ENCODE measurements at places on chromosomes 5 and 9. TPM values are rescaled to one million over a fixed set of nuclear protein-coding genes. Genes with fewer than 3 reads are reported as not detected.

- no peak for DNase-seq
- H3K4me1 ChIP-seq: peaks cover 33% of the 10 kb centered on the region
- H3K27ac ChIP-seq: no peak overlapping the region
- no peaks in the 10 kb centered on the region for H3K36me3 ChIP-seq
These were observed 2.7 kb downstream of the PTGES start for GRCh38 chr9:129750013-129750638.

DNA sequence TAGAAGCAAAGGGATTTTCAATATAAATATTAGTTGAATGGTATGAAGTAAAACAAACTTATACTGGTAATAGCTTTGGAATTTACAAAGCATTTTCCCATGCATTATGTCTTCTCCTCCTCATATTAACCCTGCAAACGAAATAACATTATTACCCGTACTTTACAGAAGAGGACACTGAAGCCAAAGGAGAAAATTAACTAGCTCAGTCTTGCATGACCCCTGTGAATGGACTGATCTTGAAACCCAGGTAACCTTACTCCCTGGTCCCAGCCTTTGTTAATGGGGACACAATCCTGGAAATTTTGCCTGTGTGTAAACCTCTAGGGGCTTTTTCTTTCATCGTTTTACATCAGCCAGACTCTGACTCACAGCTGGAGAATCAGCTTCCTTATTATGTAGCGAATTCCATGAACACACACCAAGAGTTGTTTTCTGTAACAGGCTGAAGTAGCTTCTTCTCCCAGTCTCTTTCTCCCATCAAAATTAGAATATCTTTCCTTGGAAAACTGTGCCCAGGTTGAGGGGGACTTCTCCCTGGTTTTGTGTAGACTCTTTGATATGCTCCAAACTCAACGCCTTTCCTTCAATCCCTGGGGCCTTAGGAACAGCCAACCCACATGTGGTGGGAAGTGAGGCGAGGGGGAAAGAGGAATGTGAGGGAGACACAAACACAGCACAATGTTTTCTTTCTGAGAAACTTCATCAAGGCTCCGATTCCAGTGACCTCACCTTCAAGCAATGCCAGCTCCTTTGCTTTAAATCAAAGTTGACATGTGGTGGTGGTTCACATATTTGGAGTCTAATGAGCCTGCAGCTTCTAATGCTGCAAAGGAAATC is 480.9 kb upstream of the PAPPA start:
- H3K27ac ChIP-seq: peak overlapping the region; percentile 100
- peaks cover 69% of the 10 kb centered on the region for H3K4me1 ChIP-seq
- H3K27me3 ChIP-seq: no peaks in the 10 kb centered on the region
- peak overlapping the region; percentile 49 for H3K4me3 ChIP-seq
- H3K36me3 ChIP-seq: peaks cover 6% of the 10 kb centered on the region

DNA sequence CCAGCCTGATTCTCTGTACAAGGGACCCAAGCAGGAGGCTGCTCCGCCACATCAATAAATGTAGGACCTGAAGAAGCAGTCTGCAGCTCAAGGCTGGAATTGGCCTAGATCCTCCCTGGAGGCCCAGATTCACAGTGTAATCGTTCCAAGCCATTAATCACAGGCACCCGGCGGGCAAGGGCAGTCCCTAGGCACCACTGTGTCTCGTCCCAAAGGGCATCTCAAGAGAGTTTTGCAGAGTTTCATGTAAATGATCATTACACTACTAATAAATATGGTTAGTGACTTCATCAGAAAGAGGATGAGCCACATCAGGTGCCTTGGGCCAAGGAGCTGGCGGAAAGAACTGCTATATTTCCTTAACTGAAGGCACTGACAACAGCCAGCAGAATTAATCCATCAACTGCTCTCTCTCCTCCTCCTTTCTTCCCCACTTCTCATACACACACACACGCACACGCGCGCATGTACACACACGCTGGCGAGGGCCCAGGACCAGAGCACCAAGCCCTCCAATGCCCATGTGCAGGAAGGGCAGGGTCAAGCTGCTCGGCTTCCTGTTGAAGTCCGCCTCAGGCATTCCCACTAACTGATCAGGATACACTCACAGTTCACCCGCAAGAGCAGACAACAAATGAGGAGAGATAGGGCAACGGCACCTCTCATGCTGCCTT is 33.9 kb downstream of the GNAQ start:
- peak overlapping the region; percentile 88 for H3K27ac ChIP-seq
- H3K27me3 ChIP-seq: no peaks in the 10 kb centered on the region
- peak overlapping the region; percentile 23 for H3K4me3 ChIP-seq
- H3K4me1 ChIP-seq: peaks cover 62% of the 10 kb centered on the region
- no peaks in the 10 kb centered on the region for H3K36me3 ChIP-seq

GRCh38 chr9:132008184-132008803 is 71.4 kb downstream of the MED27 start:
- no peak overlapping the region for H3K4me3 ChIP-seq
- H3K36me3 ChIP-seq: peaks cover 5% of the 10 kb centered on the region
- peak overlapping the region; percentile 38 for H3K27ac ChIP-seq
- DNase-seq: no peak

DNA sequence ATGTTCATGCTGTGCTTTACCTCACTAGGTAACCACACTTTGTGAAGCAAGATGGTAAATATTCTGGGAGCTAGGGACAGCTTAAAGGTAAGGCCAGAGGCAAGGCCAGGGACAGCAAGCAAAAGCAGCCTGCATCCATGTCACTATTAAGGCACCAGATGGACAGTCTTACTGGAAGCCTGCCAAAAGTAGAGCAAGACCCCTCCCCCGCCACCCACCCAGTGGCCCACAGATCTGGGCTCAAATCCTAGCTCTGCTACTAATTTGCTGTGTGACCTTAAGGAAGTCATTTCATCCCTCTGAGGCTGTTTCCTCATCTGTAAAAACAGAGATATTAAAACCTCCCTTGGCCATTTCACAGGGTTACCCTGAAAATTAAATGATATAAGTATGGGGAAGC is 13.2 kb upstream of the ERMP1 start:
- peaks cover 4% of the 10 kb centered on the region for H3K36me3 ChIP-seq
- DNase-seq: no peak
- H3K27ac ChIP-seq: no peak overlapping the region
- peaks cover 31% of the 10 kb centered on the region for H3K4me1 ChIP-seq
- H3K4me3 ChIP-seq: no peak overlapping the region
- H3K27me3 ChIP-seq: peaks cover 16% of the 10 kb centered on the region

DNA sequence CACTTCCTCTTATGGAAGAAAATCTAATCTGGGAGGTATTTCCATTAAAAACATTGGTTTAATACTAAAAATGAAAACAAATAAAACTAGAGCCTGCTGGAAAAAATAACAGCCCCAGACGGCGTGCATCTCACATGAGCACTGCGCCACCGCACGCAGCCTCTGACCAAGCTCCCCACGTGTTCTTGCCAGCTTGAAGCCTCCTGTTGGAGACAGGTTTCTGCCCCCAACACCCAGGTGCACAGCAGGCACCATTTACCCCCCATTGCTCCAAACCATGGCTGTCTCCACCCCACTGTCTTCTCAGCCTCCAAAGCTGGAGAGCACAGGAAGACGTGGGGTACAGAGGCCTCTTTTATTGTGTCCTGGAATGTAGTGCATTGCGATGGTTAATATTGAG is 10.7 kb upstream of the COL5A1 start:
- peak overlapping the region; percentile 32 for H3K27ac ChIP-seq
- peak; percentile 29 for DNase-seq
- peaks cover 58% of the 10 kb centered on the region for H3K4me1 ChIP-seq
- H3K4me3 ChIP-seq: no peak overlapping the region
- H3K36me3 ChIP-seq: no peaks in the 10 kb centered on the region

The SHOC1 gene
- not detected for total RNA-seq
